ENCODE measurements at places on chromosomes 1 and 21.

DNA sequence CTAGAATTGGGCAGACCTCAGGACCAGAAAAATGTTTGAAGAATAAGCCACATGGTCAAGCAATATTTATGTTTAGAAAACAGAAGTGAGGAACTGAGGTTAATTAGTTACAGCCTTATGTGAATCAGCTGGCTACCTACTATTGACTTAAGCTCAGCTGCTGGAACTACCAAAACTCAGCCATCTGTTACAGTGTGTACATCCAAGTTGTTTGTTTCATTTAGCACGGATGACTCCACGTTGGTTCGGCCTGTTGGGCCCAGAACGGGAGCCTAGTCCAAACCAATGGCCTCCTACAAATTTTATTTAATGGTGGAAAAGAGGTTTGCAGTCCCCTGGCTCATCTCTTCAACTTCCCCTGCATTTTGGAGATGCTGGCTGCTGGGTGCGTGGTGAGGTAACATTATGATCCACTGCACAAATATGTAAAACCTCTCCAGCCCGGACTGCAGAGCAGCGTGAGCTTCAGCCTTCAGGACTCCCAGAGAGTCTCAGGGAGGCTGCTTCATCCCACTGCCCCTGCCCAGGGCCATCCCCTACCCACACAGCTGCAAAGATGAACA lies 143.4 kb downstream of the ZZZ3 start:
- DNase-seq, result no peak

DNA sequence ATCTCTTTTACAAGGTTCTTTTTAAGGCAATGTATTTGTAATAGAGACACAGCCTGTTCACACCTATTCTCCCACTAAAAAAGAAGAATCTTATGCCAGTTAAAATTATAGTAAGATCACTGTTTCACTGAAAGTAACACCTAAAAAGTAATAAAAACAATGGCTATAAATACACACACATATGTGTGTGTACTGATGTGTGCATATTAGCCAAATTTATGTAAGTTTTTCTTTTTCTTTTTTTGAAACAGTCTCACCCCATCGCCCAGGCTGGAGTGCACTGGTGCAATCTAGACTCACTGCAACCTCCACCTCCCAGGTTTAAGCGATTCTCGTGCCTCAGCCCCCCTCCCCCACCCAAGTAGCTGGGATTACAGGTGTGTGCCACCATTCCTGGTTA lies 56.8 kb upstream of the SLC30A10 start:
- no peak for DNase-seq

GRCh38 chr21:45838634-45839033 lies 142.9 kb upstream of the COL6A1 start:
- DNase-seq, result no peak

DNA sequence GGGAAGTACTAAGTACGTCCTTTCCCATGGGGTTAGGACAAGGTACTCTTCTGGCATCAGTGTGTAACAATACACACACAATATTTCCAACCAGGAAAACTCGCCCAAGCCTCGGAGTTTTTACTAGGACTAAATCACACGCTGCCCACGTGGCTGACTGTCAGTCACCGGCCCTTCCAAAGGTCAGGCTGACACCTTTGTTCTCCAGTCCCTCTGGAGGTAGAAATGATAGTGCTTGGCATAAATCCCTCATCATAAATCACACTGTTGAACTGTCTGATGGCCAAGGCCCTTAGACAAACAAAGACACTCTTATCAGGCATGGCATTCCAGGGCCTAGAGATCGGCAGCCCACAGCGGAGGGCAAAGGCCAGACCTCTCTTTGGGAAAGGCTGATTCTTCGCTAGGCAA lies 16.9 kb upstream of the SLAMF9 start:
- no peak for DNase-seq

DNA sequence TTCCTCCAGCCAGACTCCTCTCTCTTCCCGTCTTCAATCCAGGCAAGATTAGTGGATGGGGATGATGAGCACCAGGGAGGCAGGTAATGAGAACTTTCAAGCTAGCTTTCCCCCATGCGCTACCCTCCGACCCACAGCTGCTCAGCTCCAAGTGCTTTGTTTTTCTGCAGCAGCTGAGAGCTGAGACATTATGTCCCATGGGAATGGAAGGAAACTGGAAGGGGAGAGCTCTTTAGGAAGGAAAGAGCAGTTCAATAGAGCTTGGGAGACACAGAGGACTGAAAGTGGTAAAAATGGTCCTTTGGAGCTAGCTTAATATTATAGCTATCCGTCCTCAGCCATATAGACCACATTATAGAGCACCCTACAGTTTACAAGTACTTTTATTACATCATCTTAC lies 39.8 kb downstream of the RAB3B start:
- DNase-seq, result no peak
